Stimulated activated CD8-positive, alpha-beta memory T cell treated with anti-CD3 and anti-CD28 coated beads, Interleukin-2, amount 100 ng/mL, for 48 hours (primary cell): ENCODE measurements at places on chromosomes 3 and 15.

DNA sequence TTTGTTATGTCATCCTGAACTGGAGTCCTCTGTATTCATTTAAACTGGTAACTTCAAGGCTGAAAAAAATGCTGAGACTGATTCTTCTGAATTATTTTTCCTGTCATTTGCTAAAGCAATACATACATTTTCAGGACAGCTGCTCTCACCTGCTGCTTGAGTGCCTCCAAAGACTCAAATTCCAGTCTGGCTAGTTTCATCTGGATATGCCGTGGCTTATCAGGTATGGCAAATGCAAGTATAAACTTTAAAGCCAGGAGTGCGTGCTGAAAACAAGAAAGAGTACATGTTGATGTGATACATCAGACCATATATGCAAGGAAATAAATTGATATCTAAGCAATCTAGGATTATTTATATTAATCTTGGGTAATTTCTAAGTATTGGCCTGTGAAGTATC, 146.1 kb downstream of the SNRK start:
- no peak for DNase-seq

- DNase-seq = no peak
Observed at GRCh38 chr15:101264911-101265641, 12.2 kb downstream of the SELENOS start.

DNA sequence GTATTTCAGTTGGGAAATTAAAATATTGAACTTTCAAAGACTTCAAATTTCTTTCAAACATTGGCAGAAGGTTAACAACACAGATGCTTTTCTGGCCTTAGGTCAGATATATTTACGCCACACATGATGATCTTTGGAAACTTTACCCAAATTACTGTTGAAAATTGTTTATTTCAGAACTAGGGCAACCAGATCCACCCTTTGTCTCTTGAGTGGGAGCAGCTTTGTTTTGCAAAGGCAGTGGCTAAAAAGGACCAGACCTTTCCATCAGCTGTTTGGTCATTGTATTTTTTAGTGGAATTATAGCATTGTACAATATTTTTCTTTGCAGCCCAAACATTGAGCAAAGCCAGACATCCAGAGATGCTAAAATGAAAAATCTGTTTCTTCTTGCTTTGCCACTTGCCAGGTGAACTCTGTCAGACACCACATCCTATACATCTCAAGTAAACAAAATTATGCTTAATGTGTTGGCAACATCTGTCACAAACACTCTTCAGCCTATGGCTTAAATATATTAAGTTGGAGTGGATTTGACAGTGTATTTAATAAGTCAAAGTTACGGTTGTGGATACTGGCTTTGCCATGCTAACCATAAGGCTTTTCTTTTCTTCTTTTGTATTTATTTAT, 651.9 kb downstream of the RBMS3 start:
- DNase-seq = no peak

GRCh38 chr15:47500842-47501241, 216.5 kb upstream of the SEMA6D start:
- no peak for DNase-seq
